ENCODE measurements at places on chromosomes 7 and 10.

GRCh38 chr7:55912748-55913158 lies 25.5 kb downstream of the ZNF713 start:
- peak; percentile 18 for DNase-seq

GRCh38 chr7:102874166-102874829 lies 38.5 kb upstream of the LRRC17 start:
- DNase-seq: peak; percentile 97

GRCh38 chr7:108623220-108623619 lies 53.5 kb downstream of the DNAJB9 start:
- DNase-seq: no peak

GRCh38 chr10:14489522-14490177 lies 158.9 kb upstream of the FRMD4A start:
- no peak for DNase-seq

DNA sequence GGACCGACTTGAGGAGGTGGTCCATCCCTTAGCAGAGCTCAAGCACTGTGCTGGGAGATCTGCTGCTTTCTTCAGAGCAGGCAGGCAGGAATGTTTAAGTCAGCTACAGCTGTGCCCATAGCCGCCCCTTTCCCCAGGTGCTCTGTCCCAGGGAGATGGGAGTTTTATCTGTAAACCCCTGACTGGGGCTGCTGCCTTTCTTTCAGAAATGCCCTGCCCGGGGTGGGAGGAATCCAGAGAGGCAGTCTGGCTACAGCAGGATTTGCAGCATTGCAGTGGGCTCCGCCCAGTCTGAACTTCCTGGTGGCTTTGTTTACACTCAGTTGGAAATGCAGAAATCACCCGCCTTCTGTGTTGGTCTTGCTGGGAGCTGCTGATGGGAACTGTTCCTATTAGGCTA lies 51.2 kb upstream of the SEMA3A start:
- DNase-seq: no peak

DNA sequence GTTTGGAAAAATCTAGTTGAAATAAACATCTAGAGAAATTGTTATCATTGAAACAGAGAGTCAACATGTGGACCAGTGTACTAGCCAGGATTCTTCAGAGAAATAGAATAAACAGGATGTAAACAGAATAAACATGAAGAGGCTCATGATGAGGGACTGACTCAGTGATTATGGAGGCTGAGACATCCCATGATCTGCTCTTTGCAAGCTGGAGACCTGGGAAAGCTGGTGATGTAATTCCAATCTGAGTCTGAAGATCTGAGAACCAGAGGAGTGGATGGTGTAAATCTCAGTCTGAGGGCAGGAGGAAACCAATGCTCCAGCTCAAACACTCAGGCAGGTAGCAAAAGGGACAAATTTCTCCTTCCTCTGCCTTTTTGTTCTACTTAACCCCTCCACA lies 62.9 kb upstream of the FAM180A start:
- DNase-seq: peak; percentile 8

- no peak for DNase-seq
These were observed 397 bp upstream of the NFE2L3 start for GRCh38 chr7:26151650-26151952.

DNA sequence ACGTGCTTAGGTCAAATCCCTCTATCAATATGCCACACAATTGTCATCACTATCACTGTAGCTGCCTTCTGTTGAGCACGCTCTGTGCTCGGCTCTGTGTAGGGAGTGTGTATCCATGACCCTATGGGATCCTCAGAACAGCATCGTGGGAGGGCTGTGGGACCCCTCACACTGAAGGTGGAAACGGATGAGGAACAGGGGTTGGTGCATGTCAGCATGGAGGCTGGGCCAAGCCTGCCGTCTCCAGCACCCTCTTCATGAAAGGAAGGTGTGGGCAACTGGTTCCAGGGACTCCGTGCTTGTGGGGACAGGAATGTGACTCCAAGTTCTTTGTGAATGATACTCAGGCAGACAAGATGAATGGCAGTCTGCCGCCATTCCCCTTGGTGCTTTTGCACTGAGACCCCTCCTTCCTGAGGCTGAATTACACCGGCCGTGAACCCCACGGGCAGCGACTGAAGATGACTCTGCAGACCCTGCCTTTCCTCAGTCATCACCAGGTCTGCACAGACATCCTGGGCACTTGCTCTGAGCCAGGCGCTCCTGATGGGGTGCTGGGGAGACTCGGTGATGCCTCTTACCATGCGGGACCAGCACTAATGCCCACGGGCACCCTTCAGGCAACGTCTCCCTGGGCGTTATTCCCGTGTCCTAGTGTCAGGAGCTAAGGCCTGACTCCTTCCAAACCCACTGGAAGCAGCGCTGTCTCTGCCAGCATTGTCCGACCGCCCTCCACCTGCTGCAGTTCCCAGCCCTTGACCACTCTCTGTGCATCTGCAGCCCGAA lies 495.2 kb downstream of the TCERG1L start:
- DNase-seq: no peak

- DNase-seq: no peak
These were observed 85.0 kb downstream of the KMT2E start for GRCh38 chr7:105098863-105099515.

DNA sequence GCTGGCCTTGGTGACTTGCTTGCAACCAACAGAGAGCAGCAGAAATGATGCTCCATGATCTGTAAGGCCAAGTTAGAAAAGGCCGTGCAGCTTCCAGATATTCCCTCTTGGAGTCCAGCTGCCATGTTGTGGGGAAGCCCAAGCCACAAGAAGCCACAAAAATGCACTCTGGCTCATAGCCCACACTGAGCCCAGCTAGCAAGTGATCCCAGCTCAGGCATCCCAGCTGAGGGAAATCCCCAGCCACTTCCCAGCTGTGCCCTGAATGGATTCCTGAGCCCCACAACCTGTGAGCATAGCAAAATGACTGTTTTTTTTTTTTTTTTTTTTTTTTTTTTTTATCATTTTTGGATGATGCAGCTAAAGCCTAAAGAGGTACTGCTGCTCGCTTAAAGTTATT lies 11.1 kb upstream of the SDK1 start:
- DNase-seq: peak; percentile 96

- no peak for DNase-seq
These were observed 35.5 kb downstream of the ADGRA1 start for GRCh38 chr10:133123050-133123745.

GRCh38 chr7:120869700-120870099 lies 11.8 kb upstream of the TSPAN12 start:
- no peak for DNase-seq

DNA sequence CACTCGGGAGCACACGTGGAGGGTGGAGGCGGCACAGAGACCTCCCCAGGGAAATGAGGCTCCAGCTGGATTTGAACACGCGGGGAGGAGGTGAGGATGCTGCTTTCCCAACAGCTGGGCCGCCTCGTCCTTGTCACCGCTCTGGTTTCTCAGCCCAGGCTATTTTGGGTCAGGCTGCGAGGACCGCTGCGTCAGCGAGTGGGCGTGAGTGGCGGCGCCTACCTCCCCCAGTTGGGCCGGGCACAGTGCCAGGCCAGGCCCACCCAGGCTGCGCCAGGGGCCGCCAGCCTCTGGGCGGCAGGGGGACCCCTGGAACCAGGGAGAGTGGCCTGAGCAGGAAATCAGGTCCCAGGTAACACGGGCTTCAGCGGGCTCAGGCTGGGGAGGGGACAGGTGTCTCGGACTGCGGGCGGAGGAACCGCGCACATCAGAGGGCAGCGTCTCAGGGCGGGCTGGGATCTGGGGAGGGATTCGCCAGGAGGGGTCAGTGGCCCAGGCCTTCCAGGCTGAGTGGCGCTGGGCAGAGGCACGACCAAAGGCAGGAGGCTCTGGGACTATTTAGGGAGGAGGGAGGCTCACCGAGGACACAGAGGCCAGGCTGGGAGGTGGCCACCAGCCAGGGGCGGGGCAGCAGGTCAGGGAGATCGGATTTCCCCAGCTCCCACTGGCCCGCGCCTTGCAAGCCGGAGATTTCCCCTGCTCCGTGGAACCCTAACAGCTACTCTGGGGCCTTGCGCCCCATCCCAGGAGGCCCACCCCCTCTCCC lies 125.2 kb upstream of the RET start:
- no peak for DNase-seq

- DNase-seq: no peak
These were observed 254.3 kb upstream of the GNAI1 start for GRCh38 chr7:79880312-79880711.

DNA sequence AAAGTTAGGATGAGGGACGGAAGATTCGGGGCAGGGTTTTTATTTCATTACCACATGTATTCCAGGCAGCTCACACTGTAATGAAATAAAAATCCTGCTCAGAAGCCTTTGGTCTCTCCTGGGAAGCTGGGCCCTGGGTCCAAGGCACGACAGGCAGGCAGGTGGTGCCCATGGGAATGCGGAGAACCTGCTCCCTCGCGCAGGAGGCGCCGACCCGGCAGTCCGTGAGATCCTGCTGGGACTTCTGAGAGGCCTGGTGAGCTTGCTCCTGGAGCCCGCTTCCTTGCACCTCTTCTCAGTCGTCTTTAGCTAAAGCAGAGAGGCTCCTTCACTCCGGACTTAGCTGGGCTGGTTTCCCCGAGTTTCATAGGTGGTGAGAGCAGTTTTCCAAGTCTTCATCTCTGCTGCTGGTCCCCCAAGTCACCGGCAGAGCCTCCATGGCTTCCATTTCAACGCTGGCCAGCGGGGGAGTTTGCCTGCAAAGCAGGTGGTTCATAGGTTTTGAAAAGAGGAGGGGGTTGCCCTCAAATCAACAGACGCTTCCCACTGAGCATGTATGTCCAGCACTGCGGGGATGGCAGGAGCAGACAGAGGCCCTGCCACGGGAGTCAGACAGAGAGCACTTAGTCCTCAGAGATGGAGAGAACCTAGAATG lies 24.5 kb downstream of the IL15RA start:
- DNase-seq: no peak

GRCh38 chr10:124691421-124692099 lies 52.6 kb downstream of the FAM53B start:
- DNase-seq: no peak

- no peak for DNase-seq
These were observed 125.2 kb downstream of the TACC2 start for GRCh38 chr10:122113945-122114747.

- DNase-seq: no peak
These were observed 15.7 kb downstream of the ADGRA1 start for GRCh38 chr10:133103311-133103910.

- DNase-seq: peak; percentile 86
These were observed at the start of gene IFIT3 for GRCh38 chr10:89327803-89328441. Gene IFIT3 (plus strand): TSS chr10:89327997. CDS start chr10:89328074, 77 bp downstream.

- no peak for DNase-seq
These were observed 4.8 kb downstream of the FGFR2 start for GRCh38 chr10:121593281-121594075.

GRCh38 chr10:92530891-92531535 lies 42.9 kb downstream of the IDE start:
- no peak for DNase-seq

- DNase-seq: no peak
These were observed 89.2 kb downstream of the MACC1 start for GRCh38 chr7:20128001-20128400.

GRCh38 chr7:11592699-11593098 lies 239.3 kb downstream of the THSD7A start:
- no peak for DNase-seq

DNA sequence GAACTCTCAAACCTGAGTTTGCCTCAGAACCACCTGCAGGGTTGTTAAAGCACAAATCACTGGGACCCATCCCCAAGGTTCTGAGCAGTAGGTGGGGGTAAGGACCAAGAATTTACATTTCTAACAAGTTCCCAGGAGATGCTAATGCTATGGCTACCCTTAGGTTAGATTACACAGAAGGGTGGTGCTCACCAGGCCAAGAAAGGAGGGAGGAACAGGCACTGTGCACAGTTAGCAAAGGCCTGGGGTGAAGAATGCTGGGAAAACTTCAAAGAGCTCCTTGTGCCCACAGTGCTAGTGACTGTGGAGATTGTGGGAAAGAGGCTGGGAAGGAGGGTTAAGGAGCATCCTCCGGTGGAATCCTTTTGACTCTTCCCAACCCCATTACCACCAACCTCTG lies 8.7 kb upstream of the PRSS2 start:
- no peak for DNase-seq

- no peak for DNase-seq
These were observed 52.7 kb upstream of the APBB1IP start for GRCh38 chr10:26385443-26385842.

DNA sequence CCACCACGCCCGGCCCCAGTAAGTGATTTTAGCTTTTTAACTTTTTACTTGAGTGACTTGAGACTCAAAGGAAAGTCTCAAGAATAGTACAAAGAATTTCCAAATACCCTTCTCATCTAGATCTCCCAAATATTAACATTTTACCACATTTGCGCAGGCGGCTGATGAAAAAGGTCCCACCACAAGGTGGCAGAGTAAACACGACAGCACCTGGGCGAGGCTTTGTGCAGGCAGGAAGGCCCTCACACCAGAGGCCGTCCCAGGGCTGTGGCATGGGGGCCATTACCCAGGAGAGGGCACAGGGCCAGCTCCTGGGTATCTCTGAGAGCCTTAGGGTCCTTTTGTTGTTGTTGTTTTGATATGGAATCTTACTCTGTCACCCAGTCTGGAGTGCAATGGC lies 50.0 kb upstream of the WIPI2 start:
- peak; percentile 18 for DNase-seq

GRCh38 chr10:33743429-33743857 lies 409.0 kb upstream of the NRP1 start:
- no peak for DNase-seq

GRCh38 chr7:132030086-132030568 lies 473.7 kb upstream of the PODXL start:
- no peak for DNase-seq

GRCh38 chr7:1234881-1235500 lies 2.3 kb downstream of the UNCX start:
- DNase-seq: no peak

GRCh38 chr10:132904181-132904813 lies 38.1 kb downstream of the CFAP46 start:
- DNase-seq: peak; percentile 31

GRCh38 chr7:84363741-84364140 lies 169.2 kb upstream of the SEMA3A start:
- DNase-seq: no peak

DNA sequence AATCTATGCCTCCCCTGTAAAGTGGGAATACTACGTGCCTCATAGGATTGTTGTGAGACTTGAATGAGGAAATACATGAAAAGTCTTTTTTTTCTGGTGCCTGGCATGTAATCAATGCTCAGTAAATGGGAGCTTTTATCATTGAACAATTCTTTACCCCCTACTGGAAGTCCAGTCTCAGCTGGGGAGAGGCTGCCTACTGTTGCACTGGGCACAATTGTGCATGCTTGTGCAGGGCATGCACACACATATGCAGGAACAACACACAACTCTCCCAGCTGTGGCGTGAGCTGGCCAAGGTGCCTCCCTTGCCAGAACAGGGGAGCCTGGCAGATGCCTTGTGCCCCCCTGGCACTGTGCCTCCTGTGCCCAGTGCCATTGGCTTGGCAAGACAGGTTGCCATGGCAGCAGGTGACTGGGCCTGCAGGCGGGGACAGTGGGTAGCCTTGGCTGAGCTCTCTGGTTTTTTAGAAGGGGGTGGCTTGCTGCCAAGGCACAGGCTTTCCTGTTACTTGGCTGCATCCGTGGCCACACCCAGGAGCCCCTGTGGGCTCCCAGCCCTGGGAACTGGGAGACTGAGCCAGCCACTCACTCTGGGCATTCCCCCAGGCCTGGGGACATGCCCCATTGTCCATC lies 16.1 kb upstream of the PALD1 start:
- DNase-seq: peak; percentile 84

All from A172 (cell line).